ENCODE measurements at places on chromosomes 7 and 10.
A peak's percentile ranks its signal among the peaks of the same experiment; 100 is the strongest.

DNA sequence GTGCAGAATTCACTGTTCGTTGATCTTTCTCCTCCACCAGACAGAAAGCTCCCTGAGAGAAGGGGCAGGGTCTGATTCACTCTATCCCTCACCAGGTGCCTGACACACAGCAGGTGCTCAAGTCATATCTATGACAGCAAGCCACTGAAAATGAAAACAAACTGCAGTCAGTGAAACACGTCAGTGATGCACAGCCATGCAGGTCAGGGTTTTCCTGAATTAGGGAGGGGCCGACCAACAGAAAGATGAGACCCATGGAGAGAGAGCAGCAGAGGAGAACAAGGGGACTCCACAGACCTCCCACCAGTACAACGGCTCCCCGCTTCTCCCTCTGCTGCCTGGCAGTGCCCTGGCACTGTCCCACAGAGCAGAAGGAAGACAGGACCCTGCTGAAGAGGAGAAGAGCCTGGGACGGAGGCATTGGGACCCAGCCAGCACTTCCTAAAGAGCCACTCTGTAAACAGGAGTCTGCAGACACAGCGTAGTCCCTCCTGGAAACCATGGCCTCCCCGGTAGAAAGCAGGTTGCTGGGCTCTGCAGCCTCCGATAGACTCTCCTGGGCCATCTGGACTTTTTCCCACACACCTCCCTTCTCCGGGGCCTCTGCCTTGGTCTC is 50.3 kb downstream of the FAM53B start:
- DNase-seq, result no peak

DNA sequence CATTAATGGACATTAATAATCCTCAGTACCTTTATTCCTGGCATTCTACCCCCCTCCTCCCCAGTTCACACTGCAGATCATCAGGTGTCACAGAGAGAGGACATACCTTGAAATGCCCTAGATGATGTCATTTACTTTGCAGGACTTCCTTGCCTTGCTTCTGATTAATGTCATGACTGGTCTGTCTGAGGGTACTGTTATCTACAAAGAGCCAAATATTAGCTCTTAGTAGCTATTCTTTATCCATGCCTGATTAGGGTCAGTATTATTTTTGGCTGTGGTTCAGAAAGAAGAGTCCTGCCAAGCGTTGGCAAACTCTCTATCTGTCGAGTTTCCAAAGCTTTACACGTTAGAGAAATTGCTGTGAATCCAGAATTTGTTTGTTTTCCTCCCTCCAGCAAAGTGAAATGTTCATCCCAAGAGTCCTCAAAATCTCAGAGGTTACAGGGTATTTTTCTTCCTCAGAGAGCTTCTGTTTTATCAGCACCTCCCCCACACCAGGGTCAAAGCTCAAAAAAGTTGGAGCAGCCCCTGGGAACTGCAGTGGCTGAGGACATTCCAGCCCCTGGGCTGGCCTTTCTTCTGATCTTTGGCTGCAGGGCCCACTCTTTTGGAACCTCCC is 12.6 kb downstream of the SCD start:
- no peak for DNase-seq

GRCh38 chr7:96982586-96982985 is 22.8 kb upstream of the DLX6 start:
- no peak for DNase-seq

GRCh38 chr7:151732834-151733592 is 143.9 kb downstream of the PRKAG2 start:
- DNase-seq, result no peak

DNA sequence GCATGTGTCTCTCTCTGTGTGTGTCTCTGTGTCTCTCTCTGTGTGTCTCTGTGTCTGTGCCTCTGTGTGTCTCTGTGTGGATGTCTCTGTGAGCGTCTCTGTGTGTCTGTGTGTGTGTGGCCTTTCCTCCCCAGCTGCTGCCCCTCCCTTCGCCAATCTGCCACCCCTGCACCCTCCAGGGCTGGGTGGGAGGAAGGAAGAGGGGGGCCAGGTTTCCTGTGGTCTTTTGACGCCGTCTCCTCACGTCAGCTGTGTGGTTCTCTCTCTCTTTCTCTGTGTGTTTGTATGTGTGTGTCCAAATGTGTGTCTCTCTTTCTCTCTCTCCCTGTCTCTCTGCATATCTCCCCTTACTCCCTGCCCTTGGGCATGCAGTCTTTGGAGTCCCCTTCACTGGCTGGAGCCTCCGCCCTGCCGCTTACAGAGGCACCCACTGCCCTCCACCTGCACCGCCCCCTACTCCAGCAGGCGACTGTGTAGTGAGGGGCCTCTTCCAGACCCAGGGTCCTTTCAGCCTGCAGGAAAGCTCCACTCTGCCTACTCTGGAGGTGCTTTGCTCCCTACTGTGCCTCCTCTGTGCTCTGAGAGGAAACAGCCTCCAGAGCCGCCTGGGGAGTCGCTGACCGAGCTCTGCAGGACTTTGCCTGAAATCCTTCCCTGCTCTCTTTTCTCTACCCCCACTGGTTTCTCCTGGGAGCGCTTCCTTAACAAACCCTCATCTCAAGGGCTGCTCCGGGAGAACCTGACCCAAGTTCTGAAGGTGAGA is 44.2 kb upstream of the C10orf71 start:
- no peak for DNase-seq

GRCh38 chr7:44172803-44173424 is 16.3 kb downstream of the GCK start:
- no peak for DNase-seq

DNA sequence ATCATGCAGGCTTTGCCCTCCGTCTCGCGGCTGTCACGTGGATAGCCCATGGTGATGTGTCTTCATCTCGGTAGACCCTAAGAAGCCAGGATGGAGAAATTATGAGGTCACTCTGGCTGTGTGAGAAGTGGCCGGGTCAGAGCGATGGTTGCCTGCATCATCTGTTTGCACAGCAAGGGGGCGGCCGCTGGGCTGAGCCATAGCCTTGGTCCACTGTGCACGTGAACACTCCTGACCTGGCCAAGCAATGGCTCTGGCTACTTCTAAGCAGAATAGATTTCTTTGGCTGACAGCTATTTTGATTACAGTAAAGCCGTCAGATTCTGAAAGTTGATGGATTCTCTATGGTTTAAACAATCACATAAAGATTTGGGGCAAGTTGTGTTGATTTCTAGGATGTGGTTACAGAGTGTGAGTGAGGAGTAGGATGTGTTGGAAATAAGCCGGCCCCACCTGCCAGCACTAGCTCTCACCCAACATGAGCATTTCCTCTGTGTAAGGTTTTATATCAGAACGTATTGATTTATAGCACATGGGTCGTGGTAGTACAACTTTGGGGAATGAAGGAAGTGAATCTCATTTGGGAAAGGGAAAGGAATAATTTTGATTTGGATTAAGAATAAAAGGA is 214.4 kb upstream of the GPR26 start:
- peak; percentile 29 for DNase-seq

DNA sequence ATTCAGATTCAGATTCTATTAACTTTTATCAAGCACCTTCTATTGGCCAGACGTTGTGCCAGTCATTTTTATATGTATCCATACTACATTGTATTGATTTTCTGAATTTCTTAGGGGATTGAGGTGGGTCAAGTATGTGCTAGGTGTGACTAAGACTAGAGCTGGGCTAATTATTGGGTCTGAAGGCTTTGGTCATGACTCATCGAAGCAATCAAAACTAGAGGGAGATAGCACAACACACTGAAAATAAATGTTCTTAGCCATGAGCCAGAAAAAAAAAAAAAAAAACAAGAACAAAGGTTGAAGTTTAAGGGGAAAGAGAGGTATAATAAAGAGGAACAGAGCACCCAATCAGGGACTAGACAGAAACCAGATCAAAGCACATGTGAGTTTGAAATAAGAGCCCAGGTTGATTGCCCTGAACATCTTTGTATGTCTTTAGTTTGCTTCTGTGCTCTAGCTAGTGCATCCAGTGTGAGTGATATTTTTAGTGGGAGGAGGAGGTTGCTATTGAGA is 171.6 kb upstream of the FOXP2 start:
- no peak for DNase-seq

DNA sequence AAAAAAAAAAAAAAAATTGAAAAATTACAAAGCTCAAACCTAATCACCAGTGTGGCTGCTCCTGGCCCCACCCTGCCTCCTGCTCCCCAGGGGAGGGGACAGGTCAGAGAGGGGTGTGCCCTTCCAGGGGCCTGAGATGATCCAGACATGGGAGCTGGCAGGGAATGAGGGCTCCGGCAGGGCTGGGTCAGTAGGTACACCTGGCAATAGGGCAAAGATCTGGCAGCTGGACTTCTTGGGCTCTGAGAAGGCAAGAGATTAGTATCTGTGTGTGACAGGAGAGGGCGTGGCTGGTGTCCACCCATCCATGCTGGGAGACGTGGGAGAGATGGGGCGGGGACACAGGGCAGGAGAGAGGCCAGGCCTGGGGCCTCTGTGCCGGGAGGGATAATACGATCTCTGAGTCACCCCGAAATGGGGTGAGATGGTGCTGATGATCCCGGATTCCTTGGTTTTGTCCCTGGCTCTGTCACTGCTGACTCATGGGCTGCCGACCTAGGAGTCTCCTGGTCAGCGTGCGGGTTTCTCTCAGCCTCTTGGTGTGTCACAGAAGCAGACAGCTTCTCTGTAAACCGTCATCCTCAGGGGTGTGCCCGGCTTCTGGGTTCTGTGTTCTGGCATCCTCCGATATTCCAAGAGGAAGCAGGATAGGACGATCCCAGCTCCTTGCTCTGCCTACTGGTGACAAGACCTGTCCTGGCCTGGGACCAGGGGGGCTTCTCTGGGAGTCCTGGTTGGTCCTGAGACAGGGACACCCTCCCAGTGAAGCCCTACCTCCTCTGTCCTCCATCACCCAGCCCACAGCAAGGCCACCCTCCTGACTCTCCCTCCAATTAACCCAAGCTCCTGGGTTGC is 8.2 kb upstream of the CLDN4 start:
- peak; percentile 16 for DNase-seq

GRCh38 chr7:111607621-111608020 is 45.3 kb upstream of the IMMP2L start:
- DNase-seq, result no peak

DNA sequence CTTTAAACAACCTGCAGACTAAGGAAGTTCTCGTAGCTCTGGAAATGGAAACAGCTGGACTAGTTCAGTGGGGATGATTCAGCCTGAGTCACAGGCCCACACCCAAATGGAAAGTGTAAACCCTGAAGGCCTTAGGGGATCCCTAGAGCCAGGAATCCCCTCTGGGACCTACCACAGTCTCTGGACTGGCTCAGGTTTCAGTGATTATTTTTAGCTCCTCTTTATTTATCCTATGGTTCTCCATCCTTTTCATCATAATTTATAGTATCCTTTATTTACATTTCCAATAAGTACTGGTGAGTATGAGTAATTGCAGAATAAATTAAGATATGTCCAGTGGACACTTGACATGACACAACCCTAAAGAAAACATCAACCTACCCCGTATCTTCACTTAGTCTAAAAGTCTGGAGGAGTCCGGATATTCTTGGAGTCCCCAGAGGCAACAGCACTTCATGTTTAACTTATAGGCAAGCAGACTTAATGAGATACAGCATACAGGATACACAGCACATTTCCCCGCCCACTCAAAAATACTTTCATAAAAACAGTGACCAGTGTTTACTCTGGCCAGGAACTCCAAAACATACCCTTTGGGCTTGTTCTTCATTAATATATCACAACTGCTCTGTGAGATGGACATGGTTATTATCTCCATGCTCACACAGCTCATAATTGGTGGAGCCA is 28.4 kb upstream of the SEMA3E start:
- DNase-seq, result peak; percentile 32

DNA sequence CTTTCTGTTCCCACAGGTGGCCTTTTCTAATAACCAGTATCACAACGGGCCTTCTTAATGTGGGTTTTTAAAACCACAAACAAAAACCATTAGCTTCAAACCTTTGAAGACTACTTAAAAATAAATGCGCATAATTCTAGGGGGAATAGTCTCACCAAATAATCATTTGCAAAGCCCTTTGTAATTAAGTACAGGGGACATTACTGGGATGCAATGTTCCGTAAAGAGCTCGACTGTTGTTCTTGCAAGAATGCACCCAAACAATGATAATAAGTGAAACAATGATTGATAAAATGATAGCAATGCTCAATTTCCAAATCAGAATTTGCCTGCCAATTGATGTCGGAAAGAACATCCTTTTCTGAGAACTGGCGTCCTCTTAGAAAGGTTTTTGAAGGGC is 589.1 kb upstream of the ADARB2 start:
- DNase-seq, result no peak

- DNase-seq, result no peak
Observed at GRCh38 chr7:1060315-1061072, 16.1 kb downstream of the GPR146 start.

DNA sequence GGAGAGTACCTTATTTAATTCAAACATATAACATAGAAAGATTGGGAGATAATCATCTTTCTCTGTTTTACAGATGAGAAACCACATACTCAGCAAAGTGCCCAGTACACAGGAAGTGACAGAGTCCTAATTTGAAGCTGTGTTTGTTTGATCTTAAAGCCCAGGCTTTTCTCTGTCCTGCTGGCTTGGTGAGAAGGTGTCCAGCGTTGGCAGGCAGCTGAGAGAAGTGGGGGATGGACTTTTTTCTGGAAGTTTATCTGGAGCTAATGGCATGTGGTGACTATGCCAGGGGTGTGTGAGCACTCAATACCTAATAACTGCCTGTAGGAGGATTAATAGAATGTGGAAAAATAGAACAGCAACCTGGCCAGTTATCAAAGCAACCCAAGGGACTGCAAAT is 60.8 kb downstream of the NPSR1 start:
- DNase-seq, result no peak

DNA sequence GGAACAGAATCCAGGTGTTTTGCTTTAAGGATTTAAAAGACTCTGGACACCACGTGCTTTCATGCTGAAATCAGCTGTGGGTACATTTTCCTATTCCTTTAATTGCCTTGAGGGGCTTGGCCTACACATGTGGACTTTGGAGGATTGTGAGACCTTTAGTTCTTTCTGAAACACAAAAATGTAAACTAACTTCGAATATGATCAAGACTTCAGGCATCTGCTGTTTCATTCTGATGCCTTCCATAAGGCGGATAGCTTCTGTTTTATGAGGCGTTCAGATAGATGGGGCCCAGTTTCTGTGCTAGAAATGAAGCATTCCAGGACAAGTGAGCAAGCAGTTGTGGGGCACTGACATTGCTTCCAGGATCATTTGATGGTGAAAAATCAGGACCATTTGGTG is 1.5 kb upstream of the NOBOX start:
- no peak for DNase-seq

DNA sequence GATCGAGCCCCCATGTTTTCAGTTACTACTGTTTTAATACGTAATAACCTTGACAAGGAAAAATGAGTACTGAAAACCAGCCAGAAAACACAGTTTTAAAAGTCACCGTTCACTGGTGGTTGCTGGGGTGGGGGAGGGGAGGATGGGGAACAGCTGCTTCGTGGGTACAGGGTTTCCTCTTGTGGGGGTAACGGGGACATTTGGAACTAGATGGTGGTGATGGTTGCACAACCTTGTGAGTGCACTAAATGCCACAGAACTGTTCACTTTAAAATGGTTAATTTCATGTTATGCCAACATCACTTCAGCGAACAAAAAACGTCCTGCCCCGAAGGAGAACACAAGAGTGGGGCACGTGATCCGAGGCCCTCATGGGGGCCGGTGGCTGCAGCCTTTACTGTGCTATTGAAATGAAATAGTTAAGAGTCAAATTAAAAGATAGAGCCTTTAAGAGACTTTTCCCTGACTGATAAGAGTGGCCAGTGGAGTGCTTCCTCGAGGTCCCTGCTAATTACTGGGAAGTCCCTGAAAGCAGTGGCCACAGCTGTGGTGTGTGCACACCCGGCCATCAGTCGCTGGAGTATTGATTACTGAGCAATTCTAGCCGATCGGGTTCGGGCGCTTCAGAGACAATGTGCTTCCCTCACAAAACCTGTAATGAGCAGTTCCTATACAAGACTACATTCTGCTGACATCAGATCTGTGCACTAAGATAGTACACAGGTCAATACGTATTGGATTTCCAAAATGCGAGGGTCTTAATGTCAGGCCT is 80.3 kb downstream of the EBF3 start:
- no peak for DNase-seq

Measured in HEK293T (cell line).